ENCODE measurements at places on chromosomes 6 and 20.

DNA sequence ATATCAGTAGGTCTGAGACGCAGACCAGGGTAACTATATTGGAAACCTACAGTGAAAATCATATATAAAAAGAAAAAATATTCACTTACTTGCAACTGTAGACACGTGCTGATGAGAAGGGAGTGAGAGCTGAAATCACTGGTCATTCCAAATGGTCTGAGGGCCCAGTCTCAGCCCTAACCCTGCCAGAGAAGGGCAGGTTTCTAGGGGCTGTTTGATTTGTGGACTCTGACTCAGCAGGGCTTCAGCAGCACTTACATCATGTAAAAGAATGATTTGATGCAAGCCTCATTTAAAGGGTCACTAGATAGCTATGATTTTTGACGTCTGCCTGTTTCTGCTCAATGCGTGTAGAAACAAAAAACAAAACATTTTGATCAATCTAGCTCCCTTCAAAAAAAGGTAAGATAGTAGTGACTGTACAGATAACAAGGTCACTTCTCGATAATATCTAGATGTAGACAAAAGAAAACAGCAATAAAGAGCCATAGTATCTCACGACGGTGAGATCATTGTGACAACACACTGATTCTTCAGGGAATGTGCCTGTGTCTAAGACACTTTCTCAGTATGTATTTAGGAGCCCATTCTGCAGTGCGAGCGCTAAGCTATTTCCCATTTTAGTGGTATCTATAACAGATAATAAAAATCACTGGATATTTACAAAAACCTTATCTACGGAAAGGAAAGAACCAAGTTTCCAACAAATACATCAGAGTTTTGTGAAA is 307.2 kb downstream of the HIVEP2 start:
- DNase-seq: no peak

- no peak for DNase-seq
Observed at GRCh38 chr20:13661070-13661685, 22.4 kb upstream of the TASP1 start.

DNA sequence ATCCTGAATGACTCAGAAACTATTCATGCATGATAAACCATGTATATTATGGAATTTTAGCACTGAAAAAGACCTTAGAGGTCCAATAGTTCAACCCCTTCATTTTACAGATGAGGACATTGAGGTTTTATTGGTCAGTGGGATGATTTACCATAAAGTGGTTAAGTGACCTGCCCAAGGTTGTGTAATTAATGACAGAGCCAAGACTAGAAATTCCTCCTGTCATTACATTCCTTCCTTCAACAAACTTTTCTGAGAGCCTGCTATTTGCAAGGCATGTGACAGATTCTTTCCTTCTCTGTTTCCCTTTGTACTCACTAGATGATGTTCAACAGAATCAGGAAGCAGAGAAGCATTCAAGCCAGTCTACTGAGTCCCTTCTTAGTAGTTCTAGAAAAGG is 170.7 kb upstream of the KCNK16 start:
- peak; percentile 25 for DNase-seq

DNA sequence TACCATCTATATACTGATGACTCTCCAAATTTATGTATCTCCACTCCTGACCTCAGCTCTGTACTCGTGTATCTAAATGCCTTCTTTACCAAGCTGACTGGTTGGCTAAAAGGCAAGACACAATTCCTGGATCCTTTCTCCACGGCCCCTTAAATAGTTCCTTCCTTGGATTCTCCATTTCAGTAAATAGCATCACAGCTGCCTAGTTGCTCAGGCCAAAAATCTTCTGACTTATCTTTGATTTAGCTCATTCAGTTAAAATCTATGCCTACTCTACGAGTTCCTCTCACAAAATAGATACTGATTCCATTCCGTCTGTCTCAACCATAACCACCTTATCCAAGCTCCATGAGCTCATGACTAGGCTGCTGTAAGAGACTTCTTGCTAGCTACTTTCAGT is 49.5 kb upstream of the LY86 start:
- no peak for DNase-seq

GRCh38 chr6:76862936-76863335 is 600.4 kb downstream of the HTR1B start:
- no peak for DNase-seq

GRCh38 chr6:3962291-3963280 is 113.4 kb downstream of the FAM50B start:
- DNase-seq: no peak

GRCh38 chr6:168387911-168388310 is 53.1 kb upstream of the SMOC2 start:
- DNase-seq: no peak

- DNase-seq: no peak
Observed at GRCh38 chr20:48569679-48570078, 258.1 kb downstream of the PREX1 start.

GRCh38 chr6:31958412-31958740 is 395 bp downstream of the NELFE start:
- no peak for DNase-seq

- DNase-seq: no peak
Observed at GRCh38 chr20:35039146-35039545, 53.5 kb downstream of the TRPC4AP start.

DNA sequence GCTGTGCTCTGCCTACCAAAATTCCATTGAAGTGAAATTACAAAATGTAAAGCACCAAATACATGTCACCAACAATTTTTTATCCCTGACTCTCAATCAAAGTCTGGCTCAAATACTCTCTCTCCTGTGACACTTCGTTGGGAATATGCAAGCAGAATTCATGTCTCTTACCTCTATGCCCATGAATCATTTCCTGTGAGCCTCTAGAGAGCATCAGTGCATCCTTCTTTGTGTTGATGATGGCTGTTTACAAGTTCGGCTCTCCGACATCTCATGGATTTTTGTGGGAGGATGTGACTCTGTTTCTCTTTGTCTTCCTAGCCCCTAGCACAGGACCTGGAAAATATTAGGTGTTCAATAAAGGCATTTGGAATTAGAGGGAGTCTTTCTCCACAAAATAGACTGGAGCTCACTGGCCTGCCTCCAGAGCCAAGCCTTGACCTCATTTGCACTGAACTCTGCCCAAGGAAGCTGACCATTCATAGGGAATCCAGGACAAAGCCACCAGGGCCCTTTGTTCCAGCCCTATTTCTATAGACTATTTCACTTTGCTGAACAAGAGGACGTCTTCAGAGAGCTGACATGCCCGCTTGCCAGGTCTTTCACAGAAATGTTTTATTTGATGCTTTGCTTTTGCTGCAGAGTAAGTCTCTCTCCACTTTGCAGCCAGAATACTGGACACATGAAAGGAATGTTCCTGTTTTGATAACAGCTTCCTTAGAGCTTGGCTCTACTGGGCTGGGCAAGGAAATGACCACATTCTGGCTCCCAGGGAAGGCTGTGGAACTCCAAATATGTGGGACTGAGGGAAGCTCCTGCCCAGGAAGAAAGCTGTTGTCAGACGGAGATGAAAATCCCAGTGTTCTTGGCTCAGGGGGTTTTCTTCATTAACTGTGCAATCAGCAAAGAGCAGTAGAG is 194.5 kb upstream of the CDYL start:
- DNase-seq: peak; percentile 92

- no peak for DNase-seq
Observed at GRCh38 chr6:137821491-137821890, 45.6 kb upstream of the TNFAIP3 start.

GRCh38 chr6:126388104-126388598 is 48.2 kb downstream of the CENPW start:
- no peak for DNase-seq

- no peak for DNase-seq
Observed at GRCh38 chr20:8127553-8128255, 4.4 kb upstream of the PLCB1 start.
